ENCODE measurements at places on chromosomes 5 and 9.

- DNase-seq = no peak
Measured at GRCh38 chr5:29379619-29380018, 1813.9 kb upstream of the CDH6 start.

DNA sequence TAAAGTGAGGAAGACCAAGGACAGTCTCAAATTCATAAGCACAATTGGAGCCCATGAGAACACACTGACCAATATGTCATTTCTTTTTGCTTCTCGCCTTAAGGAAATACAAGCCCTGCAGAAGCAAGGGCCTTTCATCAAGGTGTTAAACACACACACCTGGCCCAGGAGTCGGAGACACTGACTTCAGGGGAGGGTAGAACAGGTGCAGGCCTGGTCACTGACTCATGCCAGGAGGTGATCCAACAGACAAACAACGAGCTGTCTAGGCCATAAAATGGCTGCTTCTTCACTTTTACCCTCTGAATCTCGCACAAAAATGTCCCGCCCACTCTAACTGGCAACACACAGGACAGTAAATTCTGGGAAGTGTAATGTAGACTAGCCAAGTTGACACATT is 62.7 kb downstream of the RGMB start:
- DNase-seq = no peak

DNA sequence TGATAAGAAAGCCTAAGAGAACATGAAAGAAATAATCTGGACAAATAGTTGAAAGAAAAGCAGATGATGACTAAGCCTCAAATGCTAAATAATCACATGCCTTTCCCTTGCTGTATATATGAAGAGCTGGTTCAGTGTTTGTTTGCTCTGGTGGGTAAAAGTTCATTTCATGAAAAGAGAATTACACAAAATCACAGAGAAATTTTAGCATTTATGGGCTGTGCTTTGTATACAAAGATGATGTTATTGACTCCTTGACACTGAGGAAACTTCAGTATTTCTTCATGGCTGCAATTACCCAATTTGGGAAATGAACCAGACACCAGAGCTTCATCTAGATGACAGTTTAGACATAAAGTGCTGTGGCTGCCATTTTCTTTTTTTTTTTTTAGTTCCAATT is 527.2 kb downstream of the NR2F1-AS1 start:
- no peak for DNase-seq

DNA sequence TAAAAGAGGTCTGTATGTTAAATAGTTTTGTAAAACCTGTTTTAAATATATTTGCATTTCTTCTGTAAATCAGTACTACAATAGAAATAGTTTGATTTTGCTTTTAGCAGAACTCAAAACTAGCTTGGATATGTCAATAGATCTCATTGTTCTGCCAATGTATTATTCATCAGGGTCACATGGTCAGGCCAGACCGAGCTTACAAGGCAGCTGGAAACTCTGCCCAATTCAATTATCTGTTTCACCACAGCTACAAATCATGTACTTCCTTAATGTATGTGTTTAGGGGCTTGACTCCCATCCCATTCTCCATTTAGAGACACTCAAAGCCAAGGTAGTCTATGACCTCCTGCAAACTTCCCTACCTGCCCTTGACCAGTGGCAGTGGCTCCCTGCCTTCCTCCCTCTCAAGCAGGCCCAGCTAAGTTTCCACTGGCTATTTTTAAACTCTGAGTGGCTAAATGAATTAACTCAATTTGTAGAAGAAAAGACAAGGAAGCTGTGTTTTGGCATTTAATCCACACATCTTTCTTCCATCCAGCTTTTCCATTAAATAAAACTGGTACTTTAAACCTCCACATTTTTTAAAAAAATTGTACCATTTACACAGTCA is 46.4 kb upstream of the SELENOP start:
- no peak for DNase-seq

DNA sequence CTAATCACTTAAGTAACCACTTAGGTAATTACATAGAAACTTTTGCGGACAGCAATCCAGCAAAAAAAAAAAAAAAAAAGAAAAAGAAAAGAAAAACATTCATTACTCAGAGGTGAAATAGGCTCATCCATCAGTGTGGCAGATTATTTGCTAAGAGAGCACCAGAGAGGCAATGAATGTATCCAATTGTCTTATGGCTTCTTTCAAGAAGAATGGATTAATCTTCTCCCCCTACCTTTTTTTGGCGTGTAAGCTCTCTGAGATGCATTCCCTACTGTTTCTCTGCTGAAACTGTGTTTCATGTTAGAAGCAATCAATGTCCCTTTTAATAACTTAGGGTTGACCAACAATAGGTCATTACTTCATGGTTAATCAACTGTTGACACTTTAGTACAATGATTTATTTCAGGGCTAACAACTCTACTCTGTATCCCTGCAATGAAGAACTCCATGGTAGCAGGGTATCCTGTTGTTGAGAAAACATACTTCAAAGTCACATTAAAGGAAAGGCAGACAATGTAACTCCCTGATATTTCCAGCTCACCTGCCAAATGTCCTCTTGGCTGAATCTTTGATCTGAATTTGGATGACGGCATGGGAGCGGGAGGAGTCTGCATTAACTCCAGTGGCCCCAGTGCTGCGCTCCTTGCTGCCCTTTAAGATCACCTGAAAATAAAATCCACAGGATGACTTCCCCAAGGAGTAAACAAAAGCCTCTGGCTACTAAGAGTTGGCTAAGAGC is 57.6 kb downstream of the KIF24 start:
- no peak for DNase-seq

- no peak for DNase-seq
Measured at GRCh38 chr9:37761511-37761910, 7.9 kb downstream of the TRMT10B start.

- DNase-seq = no peak
Measured at GRCh38 chr5:18977880-18978279, 1010.1 kb downstream of the CDH18 start.

GRCh38 chr9:99095565-99095964 is 9.3 kb upstream of the TGFBR1 start:
- no peak for DNase-seq

DNA sequence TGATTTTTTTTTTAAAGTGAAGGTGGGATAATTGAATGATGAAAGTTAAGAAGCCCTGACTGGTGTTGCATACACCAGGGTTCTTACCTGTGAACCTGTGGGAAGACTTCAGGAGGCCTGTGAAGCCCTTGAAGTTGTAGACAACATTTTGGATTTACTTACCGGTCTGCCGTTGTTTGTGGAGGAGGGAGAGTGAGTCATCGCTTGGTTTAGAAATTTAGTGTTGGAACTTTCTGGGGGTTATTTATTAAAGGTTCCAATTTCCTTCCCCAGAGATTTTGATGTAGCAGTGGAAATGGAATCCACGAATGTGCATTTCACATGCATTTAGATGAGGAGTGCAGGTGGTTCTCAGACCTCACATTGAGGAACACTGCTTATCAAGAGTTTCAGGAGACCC is 49.6 kb downstream of the ARHGAP26 start:
- DNase-seq = no peak

GRCh38 chr5:40446910-40447309 is 232.8 kb upstream of the PTGER4 start:
- peak; percentile 35 for DNase-seq

DNA sequence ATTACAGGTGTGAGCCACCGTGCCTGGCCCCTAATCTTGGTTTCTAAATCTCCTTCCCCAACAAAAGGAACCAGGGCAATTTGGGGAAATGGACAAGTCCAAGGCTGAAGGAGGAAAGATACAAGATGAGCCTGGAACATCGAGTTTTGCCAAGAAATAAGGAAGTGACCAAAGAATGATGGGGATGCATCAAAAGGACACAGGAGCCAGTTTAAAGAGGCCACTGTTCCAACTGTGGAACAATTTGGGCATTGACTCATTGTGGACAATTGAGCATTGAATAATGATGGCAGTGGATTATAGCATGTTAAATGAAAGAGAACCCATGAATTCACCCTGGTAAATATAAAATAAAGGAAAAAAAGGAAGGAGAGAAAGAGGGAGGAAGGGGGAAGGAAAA is 47.5 kb downstream of the DUSP1 start:
- DNase-seq = no peak

- peak; percentile 84 for DNase-seq
Measured at GRCh38 chr9:128927731-128928411, 7.1 kb downstream of the PHYHD1 start.
